GM12865 (cell line): ENCODE measurements at places on chromosomes 5 and 9.

GRCh38 chr9:136567651-136568287 lies 21.9 kb upstream of the NOTCH1 start:
- no peak for DNase-seq

DNA sequence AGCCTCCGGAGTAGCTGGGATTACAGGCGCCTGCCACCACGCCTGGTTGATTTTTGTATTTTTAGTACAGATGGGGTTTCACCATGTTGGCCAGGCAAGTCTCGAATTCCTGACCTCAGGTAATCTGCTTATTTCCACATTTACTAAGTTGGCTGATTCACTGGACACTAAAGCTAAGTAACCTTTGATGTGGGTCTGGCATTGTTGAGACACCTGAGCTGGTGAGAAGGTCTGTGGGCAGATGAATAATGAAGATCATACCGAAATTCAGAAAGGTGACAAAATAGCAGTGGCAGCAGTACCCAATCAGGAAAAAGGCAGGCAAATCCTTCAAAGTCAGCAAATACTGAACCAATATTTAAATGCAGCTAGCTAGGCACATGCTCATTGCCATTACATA lies 210.6 kb upstream of the ZNF608 start:
- DNase-seq: no peak

DNA sequence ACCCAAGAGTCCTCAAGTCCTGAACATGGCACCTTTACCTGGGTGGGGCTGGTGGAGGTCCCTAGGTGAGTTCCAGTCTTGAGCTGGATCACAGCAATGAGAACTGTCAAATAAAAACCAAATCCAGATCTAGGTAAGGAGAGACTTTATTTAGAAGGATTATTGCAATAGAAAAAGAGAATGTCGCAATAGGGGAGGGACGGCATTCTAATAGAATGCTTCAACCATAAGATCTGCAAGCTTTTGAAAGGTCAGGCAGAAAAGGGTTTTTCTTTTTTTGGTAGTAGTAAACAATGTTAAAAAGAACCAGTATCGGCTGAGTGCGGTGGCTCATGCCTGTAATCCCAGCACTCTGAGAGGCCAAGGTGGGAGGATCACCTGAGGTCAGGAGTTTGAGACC lies 5.2 kb upstream of the GCNT1 start:
- no peak for DNase-seq

DNA sequence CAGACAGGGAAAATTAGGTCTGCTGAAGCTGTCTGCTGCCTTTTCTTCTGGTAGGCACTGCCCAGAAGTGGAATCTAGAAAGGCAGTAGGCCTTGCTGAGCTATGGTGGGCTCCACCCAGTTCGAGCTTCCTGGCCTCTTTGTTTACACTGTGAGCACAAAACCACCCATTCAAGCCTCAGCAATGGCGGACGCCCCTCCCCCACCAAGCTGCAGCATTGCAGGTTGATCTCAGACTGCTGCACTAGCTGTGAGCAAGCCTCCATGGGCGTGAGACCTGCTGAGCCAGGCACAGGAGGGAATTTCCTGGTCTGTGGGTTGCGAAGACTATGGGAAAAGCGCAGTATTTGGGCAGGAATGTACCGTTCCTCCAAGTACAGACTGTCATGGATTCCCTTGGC lies 18.5 kb downstream of the AGTPBP1 start:
- DNase-seq: no peak

DNA sequence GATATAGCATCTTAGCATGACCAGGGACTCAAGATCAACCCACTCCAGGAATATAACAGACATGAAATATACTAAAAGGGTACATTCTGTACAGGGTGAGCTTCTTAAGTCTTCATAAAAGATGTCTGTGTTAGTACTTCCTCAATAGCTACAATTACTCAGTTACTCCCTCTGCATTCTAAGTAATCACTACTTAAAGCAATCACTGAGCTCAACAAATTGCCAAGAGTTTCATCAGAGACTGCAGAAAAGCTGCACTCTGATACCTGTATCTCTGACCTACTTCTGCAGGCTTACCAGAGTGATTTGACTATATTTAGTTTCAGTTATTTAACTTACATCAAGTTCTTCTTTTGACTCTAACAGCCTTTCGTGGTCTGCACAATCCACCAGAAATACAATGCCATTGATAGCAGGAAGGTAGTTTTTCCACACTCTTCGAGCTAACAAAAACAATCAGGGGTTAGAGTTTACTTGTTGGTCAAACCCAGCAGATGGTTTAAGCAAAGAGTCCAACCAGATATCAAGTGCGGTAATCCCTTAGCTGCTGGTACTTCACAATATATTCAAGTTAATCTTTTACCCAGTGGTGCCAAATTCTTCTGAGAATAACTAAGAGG lies 23.3 kb downstream of the SAR1B start:
- DNase-seq: peak; percentile 69

- no peak for DNase-seq
These were observed 149.8 kb upstream of the RAPGEF1 start for GRCh38 chr9:131889437-131890251.

DNA sequence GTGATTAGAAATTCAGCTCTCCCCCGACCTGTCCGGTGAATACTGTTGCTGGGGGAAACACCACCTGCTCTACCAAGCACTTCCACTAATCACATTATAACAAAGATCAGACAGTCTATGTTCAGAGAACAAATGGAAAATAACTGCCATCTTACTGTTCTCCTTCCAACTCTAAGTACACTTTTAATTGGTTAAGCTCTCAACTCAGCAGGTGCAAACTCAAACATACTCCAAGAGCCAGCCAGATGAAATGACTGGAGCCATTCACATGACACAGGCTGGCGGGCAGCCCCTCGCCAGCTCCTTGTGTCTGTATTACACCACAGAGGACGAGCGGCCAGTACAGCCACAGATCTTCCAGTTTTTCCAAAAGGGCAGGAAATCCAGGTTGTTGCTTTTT lies 16.1 kb downstream of the LIFR start:
- no peak for DNase-seq

DNA sequence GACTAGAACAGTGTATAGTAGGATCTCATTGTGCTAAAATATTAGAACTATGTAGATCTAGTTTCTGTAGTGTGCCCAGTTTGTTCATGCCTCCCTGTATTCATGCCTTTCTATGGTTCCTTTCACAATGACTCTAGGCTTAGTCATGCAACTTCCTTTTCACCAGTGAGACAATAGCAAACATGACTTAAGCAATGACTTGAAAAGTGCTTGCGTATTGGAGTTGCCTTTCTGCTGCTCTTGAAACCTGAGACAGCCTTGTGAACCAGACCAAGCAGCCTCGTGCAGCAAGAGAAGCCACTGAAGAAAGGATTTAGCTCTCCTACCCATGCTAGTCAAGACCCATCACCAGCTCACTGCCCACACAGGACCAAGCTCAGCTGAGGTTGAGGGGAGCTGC lies 294.5 kb upstream of the TAS2R1 start:
- DNase-seq: peak; percentile 84

DNA sequence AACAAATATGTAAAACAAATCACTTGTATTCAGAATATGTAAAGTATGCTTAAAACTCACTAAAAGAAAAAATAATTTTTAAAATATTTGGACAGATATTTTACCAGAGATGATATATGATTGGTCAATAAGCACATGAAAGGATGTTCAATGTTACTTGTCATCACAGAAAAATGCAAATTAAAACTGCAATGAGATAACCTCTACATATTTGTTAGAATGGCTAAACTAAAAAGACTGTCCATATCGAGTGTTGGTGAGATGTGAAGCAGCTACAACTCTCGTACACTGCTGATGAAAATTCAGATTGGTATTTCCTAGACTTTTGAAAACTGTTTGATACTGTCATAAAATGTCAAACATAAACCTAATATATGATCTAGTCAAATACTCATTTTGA lies 685.1 kb downstream of the DTWD2 start:
- DNase-seq: no peak

- DNase-seq: no peak
These were observed 2.6 kb upstream of the SLC6A3 start for GRCh38 chr5:1447671-1448361.

GRCh38 chr9:123457583-123457982 lies 101.6 kb downstream of the CRB2 start:
- no peak for DNase-seq

GRCh38 chr5:56850423-56850822 lies 35.1 kb downstream of the MAP3K1 start:
- no peak for DNase-seq

DNA sequence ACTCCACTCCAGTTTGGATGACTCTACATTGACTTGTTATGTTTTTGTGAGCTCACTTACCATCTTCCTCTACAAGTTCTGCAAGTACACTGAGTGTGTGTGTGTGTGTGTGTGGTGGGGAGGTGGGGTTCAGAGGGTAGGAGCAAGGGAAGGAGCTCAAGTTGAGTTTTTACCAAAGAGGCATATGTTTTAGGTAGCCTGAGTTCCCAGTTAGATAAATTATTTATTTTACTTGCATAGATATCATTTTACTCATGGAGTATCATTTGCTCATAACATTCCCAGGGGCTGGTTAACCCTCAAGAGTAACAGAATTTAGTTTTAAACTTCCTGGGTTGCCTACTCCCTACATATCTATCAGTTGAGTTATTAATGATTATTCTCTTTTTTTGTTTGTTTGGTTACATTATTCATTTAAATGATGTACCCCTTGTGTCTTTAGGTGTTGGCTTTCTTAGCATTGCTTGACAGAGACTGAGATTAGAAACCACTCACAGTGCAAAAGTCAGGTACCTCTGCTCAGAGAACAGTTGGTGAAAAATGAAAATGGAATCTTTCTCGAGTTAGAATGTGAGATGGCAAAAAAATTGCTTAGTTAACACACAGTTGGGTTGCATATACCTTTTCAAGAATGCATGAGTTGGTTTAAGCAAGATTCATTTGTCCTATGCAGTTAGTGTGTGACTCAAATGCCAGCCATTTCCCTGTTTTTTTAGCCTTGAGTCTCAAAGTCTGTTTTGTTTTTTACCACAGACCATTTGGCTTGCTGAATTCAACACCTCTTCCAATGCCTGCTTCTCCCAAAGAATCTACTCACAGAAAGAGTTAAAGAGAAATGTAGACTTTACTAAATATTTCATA lies 29.2 kb downstream of the TNFSF8 start:
- no peak for DNase-seq

- no peak for DNase-seq
These were observed 47.8 kb downstream of the SLC1A1 start for GRCh38 chr9:4538107-4538506.

DNA sequence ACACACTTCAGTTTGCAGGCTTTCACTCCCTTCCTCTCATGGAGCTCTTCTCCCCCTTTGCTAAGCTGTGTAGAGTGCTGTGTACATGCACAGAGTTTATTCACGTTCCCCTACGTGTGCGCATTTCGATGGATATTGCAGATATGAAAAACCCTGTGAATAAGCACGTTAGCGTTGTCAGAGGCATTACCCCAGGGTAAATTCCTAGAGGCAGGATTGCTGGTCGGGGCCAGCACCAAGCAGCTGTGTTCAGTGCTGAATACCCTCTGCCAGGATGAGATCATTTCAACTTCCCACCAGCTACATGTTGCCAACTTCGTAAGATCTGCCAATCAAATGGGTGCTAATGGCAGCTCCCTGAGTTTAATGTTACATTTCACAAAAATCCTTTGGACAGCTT lies 172.3 kb upstream of the PPP1R26 start:
- no peak for DNase-seq

- DNase-seq: no peak
These were observed 69.4 kb upstream of the DAB2IP start for GRCh38 chr9:121581786-121582600.

DNA sequence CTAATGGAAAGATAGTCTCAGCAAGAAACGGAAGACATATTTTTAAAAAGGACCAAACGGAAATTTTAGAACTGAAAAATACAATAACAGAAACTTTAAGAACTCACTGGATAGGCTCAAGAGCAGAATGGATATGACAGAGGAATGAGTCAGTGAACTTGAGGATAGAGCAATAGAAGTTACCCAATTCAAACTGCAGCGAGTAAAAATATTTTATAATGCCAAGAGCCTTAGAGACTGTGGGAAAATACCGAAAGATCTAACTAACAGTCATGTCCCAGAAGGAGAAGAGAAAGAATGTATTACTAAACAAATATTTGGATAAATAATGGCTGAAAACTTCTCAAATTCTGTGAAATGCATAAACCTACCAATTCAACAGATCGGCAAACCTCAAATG lies 40.8 kb downstream of the ADAMTS2 start:
- no peak for DNase-seq

DNA sequence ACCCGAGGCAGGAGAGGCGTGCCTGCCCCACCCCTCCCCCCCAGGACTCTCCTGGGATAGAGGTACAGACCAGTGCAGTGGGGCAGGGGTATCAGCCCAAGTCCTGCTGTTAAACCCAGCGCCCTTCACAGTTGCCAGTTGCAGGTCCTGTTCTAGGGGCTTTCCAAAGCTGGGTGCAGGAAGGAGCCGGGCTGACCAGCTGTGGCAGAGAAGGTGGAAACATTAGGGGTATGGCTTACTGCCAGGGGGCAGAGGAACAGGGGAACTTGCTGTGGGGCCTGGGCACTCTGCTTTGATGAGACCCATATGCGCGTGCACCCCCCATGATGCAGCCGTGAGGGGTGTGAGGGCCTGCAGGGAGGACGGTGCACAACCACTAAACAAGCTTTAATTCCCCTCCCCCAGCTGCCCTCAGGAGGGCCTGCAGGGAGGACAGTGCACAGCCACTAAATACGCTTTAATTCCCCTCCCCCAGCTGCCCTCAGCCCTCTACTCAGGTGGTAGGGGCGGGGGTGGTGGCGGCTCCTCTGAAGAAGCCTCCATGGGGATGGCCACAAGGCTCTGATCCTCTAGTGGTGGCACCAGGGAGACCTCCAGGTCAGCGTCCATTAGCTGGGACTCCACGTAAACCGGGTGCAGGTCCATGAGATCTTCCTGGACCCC lies 766 bp upstream of the LRRC26 start:
- DNase-seq: peak; percentile 38

- DNase-seq: no peak
These were observed 18.6 kb downstream of the C9orf57 start for GRCh38 chr9:72041775-72042194.

- no peak for DNase-seq
These were observed 16.6 kb upstream of the SYNPO start for GRCh38 chr5:150623878-150624216.

DNA sequence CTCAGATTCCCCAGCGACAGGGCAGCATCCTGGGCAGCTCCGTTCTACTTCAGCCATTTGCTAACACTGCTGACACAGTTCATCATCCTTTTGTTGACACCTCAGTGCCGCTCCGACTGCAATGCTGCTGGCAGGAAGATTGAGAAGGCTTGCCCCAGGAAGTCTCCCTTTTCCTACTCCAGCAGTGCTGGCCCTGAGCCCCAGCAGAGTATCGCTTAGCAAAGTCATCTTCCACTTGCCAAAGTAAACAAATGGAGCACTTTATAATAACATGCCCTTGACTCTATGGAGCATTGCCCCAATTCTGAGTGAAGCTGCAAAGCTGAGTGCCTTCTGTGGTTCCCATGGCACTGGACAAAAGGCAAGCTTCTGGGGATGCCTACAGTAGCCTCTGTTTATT lies 32.2 kb downstream of the PRLR start:
- DNase-seq: no peak

GRCh38 chr5:82058710-82059109 lies 86.9 kb downstream of the ATG10 start:
- DNase-seq: peak; percentile 24
